ENCODE measurements at places on chromosomes 7 and 10. TPM values are rescaled to one million over a fixed set of nuclear protein-coding genes. Genes with fewer than 3 reads are reported as not detected.
A peak's percentile ranks its signal among the peaks of the same experiment; 100 is the strongest.

The C10orf105 gene
- total RNA-seq, result not detected

GRCh38 chr7:26081638-26082037, 70.4 kb upstream of the NFE2L3 start:
- DNase-seq, result peak; percentile 71

The GPR15LG gene
- 69.0 TPM for total RNA-seq

- DNase-seq, result peak; percentile 63
Observed at GRCh38 chr10:97498841-97499560, at the start of gene UBTD1. TSS of gene UBTD1 (plus strand) at chr10:97498924. CDS start at chr10:97499204, 280 bp downstream.

- DNase-seq, result peak; percentile 46
Observed at GRCh38 chr10:132606536-132607316, 69.1 kb downstream of the INPP5A start.

The PHKG1 gene
- 4.3 TPM for total RNA-seq

DNA sequence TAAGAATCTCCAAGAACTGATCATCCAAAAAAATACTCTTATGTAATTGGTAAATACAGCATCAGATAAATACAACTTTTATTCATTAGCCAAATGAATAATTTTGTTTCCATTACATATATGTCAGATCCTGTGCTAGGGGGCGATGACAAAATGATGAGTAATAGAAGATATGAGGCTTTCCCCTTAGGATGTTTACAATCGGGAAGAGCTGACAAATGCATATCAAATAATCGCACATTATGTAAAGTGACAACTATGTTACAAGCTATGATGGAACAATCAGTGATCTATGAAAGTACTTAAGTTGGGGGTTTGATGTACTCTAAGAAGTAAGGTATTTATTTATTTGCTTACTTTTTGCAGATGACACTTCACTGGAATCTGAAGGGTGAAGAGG, 465.6 kb upstream of the VSTM2A start:
- no peak for DNase-seq

Measured in Peyer's patch (tissue), 4 donors.